ENCODE measurements at places on chromosomes 5 and 9.

DNA sequence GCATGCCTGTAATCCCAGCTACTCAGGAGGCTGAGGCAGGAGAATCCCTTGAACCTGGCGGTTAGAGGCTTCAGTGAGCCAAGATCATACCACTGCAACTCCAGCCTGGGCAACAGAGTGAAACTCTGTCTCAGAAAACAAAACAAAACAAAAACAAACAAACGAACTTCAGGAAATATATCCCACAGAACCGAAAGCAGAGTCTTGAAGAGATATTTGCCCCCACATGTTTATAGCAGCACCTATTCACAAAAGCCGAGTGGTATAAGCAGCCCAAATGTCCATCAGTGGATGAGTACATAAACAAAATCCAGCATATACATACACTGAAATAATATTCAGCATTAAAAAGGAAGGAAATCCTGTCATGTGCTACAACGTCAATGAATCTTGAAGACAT, 57.6 kb upstream of the GRIN3A start:
- no peak for DNase-seq

GRCh38 chr5:139711906-139712224, 63.7 kb downstream of the CXXC5 start:
- no peak for DNase-seq

DNA sequence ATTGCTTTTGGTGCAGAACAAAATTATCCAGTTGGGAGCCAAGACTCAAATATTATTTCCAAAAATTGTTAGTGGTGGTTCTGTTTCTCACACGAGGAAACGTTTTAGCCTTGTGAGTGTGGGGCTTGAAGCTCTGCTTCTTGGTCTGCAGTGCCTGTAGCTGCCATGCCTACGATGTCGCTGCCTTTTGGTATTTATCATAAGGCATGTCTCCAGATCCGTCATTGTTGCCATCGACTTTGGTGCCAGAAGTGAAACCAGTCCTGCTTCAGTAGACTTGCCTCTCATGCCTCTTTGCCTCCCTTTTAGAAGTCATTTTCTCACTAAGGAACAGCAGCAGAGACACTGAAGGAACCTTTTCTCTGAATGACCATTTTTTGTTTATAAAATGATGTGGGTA, 29.7 kb upstream of the CATSPER3 start:
- no peak for DNase-seq

DNA sequence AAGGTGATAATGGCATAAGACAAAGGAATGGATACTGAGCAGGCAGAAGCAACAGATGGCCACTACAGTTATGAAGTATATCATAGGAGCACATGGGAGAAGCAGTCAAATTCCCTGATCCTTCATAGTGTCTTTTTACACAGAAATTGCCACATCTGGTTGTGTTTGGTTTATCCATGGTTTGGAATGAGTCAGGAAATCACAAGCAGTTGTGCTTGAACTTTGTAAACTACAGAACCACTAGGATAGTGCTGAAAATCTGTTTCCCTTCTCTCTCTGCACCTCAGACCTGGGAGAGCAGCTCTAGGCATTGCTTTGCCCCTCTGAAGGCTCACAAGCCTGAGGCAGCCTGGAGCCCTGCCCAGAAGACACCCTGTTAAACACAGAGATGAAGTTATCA, 134.0 kb downstream of the DMRT2 start:
- no peak for DNase-seq

- no peak for DNase-seq
Observed at GRCh38 chr5:35233601-35234000, 3.3 kb upstream of the PRLR start.

DNA sequence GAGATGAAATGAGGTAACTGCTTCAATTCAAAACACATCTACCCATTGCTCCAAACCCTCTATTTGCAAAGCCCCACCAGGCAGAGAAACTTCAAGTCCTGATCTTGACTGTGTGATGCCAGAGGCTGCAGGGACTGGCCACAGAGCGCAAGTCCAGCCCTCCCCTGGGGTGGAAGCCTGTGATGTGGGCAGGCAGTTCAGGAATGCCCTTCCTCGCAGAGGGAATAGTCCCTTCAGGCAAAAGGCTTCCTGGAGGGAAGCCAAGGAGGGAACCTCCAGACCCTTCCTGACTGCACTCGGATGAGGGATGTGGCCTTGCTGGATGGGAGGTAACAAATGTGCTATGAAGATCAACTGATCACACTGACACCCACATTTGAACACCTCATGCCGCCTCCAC, 131.2 kb downstream of the SLIT3 start:
- DNase-seq: no peak

- no peak for DNase-seq
Observed at GRCh38 chr5:36377192-36377591, 75.5 kb upstream of the RANBP3L start.

- no peak for DNase-seq
Observed at GRCh38 chr9:74500584-74500924, 3.4 kb downstream of the RORB start.

DNA sequence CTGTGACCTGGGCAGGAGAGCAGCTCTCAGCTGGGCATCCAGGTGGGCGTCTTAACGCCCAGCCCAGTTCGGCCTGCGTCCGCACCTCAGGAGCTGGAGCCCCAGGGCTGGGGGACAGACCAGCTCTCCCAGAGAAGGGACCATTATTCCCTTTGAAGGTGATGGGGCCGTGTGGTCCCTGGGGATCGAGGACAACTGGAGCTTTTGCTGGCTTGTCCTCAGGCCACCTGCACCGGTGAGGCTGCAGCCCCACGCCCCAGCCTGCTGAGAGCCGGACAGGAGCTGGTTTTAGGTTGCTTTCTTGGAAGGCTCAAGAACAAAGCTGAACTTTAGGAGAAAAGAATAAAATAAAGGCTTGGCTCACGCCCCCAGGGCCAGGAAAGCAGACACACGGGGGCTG, 40.9 kb downstream of the NACC2 start:
- DNase-seq: no peak

- no peak for DNase-seq
Observed at GRCh38 chr5:38866362-38867031, 20.7 kb downstream of the OSMR start.

DNA sequence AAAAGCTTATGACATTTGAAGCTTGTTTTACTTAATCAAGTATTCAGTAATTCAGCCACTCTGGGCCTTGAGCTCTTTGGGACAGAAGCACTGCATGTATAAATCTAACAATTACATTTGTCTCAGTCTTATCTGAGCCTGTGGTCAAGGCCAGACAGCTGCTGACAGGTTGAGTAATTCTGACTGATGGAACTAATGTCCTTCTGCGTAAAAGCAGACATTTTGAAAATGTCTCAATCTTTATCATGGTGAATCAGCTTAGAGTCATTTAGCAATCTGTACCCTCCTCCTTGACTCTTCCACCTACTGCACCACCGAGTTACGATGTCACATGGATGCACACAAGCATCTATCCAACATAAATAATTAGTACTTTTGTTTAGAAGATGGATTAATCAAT, 400.0 kb downstream of the ARRDC3 start:
- DNase-seq: no peak

GRCh38 chr5:147437161-147437596, 72.7 kb downstream of the DPYSL3 start:
- DNase-seq: no peak

DNA sequence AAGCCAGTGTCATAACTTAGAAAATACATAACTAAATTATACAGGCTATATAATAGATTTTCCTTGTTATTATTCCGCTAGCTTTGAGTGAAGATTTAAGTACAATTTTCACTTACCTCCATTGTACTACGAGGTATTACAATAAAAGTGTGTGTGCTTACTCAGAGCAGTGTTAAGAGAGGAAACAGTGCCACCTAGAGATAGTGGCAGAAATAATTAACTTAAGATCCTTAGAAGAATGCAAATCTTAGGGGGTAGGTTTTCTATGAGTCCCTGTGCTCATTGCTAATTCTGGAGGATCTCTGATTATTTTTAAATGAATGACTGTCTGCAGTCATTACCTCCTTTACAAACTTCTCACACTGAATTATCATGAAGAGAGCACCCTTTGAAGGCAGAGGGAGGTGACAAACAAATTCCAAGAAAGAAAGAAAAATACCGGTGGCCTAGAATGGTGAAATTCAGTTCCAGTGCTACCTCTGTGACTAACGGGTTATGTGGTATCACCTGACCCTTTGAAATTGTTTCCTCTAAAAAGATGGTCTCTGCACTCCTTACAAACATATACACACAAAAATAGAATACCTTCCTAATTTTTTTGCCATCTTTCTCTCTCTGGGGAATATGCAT, 379.8 kb downstream of the TRIM36 start:
- DNase-seq: no peak

DNA sequence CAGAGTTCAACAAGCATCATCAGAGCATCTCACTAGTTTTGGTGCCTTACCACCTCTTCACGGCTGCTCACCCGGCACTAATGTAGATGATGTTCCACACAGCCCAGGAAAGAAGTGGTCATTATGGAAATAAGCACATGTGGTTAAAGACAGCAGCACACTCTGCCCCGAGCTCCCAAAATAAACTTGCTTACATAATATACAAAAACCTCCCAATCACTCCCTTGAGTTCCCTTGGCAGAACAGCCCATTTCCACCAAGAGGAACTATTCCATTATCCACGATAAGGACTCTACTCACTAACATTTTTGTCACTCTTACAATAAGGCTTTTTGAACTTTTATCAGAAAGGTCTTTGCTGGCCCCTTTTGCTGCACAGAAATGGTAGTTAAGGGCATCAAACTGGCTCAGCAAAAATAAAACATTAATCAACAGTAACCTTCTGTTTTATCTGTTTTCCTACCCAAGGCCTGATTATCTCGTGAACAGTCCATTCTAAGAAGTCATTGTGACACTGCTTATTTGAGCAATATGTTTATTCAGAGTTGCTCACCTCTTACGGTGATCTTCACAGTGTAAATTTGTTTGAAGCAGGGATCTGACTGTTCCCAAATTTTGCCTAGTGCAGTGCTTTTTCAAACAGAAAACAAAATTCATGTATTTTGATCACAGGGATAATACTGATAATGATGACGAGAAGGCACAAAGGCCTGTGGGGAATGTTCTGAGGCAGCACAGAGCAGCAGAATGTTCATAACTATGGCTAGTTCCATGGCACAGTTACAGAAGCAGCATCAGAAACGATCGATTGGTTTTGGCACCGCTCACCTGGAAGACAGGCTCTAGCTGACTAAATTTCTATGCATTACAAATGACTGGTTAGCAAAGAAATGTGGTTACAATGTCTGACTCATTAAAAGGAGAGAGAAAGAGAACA, 399.8 kb upstream of the PIK3R1 start:
- DNase-seq: no peak

- DNase-seq: no peak
Observed at GRCh38 chr9:71647094-71647591, 121.2 kb downstream of the CEMIP2 start.

DNA sequence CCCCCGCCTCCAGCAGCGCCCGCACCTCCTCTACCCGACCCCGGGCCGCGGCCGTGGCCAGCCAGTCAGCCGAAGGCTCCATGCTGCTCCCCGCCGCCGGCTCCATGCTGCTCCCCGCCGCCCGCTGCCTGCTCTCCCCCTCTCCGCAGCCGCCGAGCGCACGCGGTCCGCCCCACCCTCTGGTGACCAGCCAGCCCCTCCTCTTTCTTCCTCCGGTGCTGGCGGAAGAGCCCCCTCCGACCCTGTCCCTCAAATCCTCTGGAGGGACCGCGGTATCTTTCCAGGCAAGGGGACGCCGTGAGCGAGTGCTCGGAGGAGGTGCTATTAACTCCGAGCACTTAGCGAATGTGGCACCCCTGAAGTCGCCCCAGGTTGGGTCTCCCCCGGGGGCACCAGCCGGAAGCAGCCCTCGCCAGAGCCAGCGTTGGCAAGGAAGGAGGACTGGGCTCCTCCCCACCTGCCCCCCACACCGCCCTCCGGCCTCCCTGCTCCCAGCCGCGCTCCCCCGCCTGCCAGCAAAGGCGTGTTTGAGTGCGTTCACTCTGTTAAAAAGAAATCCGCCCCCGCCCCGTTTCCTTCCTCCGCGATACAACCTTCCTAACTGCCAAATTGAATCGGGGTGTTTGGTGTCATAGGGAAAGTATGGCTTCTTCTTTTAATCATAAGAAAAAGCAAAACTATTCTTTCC, 19.3 kb downstream of the CDKN2A start:
- DNase-seq: peak; percentile 61

DNA sequence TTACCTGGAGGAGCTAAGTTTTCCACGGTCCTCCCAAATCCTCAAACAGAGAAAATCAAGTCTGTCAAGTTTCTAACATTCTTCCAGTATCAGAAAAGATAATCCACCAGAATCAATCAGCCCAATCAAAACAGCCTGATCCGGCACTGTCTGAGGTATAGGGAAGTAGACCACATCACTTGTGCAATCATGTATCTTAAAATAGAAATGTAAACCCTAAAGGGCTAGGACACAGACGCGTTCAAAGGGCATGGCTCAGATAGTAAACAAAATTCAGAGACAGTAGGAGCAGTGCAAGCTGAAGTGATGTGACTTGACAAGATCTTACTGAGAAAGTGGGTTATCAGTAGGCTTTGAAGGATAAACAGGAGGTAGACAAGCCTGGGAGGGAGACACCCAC, 252.4 kb upstream of the DAPK1 start:
- no peak for DNase-seq

DNA sequence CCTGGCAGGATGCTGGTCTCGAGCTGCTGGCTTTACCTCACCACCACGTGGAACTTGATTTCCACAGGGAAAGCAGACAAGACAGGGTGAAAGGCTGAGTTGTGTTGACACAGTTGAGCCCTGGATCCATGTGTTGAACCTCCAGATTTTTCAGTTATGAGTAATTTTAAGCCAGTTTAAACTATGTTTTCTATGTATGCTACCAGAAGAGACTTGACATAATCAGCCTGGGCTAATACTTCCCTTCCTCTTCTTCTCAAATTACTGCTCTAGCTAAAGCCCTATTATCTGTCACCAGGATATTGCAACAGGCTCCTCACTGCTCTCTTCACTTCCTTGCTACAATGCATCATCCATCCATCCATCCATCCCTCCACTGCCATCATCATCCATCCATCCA, 12.0 kb upstream of the PHYKPL start:
- no peak for DNase-seq

DNA sequence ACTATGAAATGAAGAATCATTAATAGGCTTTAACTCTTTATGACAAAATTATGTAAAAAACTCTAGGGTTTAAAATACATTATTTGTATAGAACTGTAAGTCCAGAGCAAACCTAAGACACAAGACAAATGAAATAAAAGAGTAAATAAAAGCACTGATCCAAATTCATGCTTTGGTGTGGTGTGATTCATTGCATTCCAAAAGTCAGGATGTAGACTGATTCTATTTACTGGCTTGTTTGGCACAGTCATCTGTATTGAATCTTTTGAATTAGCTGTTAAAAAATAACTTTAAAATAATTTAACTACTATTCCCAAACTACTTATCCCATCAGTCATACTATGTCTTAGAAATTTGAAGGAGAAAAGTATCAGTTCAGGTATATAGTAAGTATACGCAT, 31.1 kb downstream of the IL4 start:
- no peak for DNase-seq

- no peak for DNase-seq
Observed at GRCh38 chr5:11928909-11929308, 24.7 kb upstream of the CTNND2 start.

GRCh38 chr5:82054004-82054710, 82.3 kb downstream of the ATG10 start:
- DNase-seq: no peak
